Dermis microvascular lymphatic vessel endothelial cell (primary cell): ENCODE measurements at places on chromosomes 12 and 14.

GRCh38 chr14:56349960-56350359 lies 229.6 kb upstream of the TMEM260 start:
- DNase-seq, result no peak

DNA sequence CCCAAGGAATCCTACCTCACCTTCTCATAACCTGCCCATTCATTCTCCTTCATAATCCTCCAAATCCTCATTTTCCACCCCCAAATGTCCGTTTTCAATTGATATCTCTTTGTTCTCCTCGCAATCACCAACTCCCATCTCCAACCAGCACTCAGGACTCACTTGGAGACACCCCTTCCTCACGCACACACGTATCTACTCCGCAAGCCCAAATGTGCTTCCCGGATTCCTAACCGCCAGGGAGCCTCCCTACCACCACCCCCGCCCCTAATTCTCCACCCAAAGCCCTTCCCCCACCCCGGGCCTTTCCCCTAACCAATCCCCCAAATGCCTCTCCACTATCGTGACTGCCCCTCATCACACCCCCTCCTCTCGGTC lies 304 bp downstream of the KCTD10 start:
- no peak for DNase-seq

GRCh38 chr12:66033151-66033550 lies 97.4 kb downstream of the LLPH start:
- no peak for DNase-seq

- DNase-seq, result no peak
Observed at GRCh38 chr14:59215322-59215721, 26.9 kb downstream of the DAAM1 start.

GRCh38 chr14:104526723-104527645 lies 52.6 kb upstream of the C14orf180 start:
- no peak for DNase-seq

DNA sequence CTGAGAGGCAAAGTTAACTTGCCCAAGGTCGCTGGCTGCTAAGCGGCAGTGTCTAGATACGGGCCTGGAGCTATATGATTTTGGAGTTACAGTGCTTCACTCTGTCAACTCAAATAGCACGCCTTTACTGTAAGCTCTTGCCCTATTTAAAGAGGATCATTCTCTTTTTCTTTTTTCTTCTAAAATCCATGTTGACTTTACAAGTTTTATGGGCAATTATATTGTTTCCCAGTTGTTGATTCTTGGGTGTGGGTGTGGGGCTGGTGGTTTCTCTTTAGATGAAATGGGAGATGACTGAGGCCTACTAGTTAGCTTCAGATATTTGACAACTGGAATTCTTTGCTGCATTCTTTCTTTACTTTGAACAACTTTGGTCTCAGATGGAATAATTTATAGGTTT lies 70.7 kb downstream of the C12orf75 start:
- DNase-seq, result no peak

DNA sequence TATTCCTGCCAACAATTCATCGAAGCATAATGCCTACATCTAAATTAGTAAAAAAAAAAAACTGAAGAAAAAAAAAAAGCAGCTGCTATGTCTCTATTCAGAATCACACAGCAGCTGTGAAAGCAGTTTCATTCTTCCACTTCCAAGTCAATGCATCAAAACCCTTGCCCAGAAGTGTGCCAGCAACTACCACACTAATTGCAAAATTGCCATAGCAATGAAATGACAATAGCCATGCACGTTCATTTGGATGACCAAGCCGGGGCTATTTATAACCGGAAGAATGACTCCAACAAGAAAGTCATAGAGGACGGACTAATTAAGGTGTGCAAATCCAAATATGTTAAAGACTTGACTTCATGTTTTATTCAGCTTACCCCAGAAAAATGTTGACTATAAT lies 42.5 kb downstream of the SLC2A13 start:
- no peak for DNase-seq

- no peak for DNase-seq
Observed at GRCh38 chr14:60206837-60207533, 41.8 kb upstream of the DHRS7 start.

DNA sequence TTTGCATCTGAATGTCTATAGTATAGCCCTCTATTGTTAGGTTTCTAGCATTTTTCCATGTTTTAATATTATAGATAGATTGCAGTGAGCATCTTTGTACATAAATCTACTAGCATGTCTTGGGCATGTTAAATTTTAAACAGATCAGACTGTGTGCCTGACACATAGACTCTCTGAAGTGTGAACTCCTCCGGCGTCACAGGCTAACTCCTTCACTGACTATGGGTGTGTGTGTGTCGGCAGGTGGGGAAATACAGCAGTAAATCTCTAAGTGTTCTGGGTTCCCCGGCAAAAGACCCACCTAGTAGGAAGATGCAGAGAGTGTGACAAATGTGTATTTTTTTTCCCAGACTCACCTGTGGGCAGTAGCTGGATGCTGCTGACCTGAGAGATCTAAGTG lies 2.3 kb downstream of the VWF start:
- DNase-seq, result no peak

GRCh38 chr14:30191639-30192279 lies 264.1 kb upstream of the PRKD1 start:
- DNase-seq, result no peak

- peak; percentile 73 for DNase-seq
Observed at GRCh38 chr14:61388173-61388975, 67.0 kb downstream of the PRKCH start.

- DNase-seq, result no peak
Observed at GRCh38 chr12:92108651-92109050, 37.0 kb downstream of the BTG1 start.

GRCh38 chr12:52127683-52128450 lies 48.4 kb downstream of the SMIM41 start:
- no peak for DNase-seq

DNA sequence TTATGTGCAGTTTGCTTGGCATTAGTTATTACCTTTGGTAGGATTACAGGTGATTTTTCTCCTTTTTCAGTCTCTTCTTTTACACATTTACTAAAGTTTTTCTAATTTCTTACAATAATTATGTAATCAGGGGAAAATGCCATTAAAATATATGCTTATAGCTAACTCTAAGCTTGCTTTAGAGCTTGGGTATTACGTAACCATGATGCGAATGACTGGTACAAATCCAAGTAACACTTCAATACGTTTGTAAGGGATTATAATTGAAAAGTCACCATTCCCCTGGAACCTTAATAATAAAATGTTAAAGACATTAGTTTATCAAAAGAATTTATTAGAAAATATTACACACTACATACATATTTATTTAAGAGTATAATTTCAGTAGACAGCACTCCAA lies 71.6 kb downstream of the SCAF11 start:
- DNase-seq, result no peak

GRCh38 chr12:49798248-49798647 lies 30.0 kb downstream of the NCKAP5L start:
- DNase-seq, result no peak

GRCh38 chr14:56423544-56423943 lies 156.1 kb upstream of the TMEM260 start:
- DNase-seq, result no peak

DNA sequence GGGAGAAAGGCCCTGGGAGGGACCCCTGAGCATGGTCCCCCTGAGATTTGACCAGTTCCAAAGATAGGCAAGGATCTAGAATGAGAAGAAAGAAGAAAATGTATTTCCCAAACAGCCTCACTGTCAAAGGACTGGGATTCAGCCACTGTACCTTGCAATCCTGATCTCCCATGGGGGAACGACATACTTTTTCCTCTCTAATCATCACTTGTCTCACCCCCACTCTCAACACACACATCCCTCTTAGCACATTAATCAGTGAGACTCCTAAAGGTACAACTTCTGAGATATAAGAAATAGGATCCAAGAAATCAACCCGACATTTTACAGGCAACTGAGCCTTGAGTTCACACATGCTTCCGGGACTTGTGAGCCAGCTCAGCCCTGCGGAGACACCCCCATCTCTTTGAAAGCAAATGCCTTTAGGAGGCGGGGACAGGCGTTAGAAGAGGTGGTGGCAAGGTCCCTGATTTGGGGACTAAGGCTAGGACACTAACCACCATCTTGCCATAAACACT lies 1.4 kb downstream of the MAP3K9 start:
- DNase-seq, result no peak

DNA sequence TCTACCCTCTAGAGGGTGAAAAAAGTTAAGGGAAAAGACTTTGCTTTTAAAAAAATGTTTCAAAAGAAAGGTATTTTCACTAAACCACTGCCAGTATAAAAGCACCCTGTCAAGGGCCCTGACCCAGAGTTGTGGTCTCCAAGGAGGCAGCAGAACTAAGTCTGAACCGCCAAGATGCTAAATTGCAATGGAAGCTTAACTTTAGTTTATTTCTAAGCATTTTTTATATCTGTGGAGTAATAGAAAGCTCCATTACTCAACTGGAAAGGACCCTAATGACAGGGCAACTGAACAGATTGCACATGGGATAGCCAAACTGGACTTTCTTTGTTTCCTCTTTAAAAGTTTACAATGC lies 379.8 kb downstream of the NAV3 start:
- DNase-seq, result no peak

DNA sequence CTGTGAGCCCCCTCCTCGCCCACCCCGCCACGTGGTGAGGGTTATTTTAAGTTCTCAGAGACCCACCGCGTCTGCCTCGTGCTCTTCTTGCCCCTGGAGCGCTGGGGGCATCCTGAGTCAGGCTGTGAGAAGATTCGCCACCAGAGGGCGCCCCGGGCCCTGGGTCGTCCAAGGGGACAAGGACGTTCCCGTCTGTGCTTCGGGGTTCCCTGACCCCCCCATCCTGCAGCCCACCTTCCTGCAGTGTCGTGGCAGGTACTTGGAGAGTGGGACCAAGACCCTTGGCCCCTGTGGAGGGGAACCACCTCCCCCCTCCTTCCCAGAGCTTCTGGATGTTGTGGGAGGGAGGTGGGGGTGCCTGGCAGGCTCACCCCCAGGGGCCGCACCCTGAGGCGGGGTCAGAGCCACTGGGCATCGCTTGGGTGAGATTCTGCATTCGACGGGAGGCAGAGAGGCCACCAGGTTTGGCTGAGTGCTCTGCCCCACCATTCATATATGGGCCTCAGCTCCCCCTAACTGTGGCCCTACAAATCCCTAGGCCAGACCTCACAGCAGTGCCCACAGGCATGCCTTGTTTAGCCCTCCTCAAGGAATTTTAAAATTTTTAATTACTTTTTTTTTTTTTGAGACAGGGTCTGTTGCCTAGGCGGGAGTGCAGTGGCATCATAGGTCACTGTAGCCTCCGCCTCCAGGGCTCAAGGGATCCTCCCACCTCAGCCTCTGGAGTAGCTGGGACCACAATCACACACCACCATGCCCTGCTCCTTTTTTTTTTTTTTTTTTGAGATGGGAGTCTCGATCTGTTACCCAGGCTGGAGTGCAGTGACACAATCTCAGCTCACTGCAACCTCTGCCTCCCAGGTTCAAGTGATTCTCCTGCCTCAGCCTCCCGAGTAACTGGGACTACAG lies 17.0 kb downstream of the RHOF start:
- no peak for DNase-seq

GRCh38 chr12:116803013-116803736 lies 65.1 kb downstream of the RNFT2 start:
- no peak for DNase-seq

GRCh38 chr12:24931666-24932405 lies 17.1 kb downstream of the BCAT1 start:
- no peak for DNase-seq

DNA sequence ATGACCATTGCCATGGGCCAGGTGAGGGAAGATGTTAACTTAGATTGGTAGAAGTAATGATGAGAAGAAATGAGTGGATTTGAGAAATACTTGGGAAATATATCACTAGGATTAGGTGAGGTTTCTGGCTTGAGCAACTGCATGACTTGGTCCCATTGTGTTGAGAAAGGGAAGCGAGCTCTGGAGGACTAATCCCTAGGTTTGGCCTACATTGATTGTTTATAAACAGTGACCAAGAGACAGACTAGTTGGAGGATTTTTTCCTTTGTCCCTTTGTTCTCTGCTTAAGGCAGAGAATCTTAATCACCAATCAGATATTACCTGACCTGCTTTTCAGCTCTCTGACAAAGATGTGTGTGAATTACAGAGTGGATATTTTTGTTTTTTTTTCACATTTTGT lies 100.5 kb downstream of the AEBP2 start:
- peak; percentile 41 for DNase-seq
